H4 (cell line): ENCODE measurements at places on chromosomes 13 and 19. TPM values are rescaled to one million over a fixed set of nuclear protein-coding genes. Genes with fewer than 3 reads are reported as not detected.

- no peak for DNase-seq
These were observed 87.1 kb downstream of the ZNF486 start for GRCh38 chr19:20254121-20254520.

The FBXO17 gene
- total RNA-seq, result 35.6 and 46.6 TPM in 2 replicates

GRCh38 chr13:75801388-75801945, 165.3 kb downstream of the LMO7 start:
- no peak for DNase-seq

The HAUS8 gene
- total RNA-seq, result 10.6 and 22.8 TPM in 2 replicates

The ZNF549 gene
- total RNA-seq, result 3.0 and 5.5 TPM in 2 replicates

DNA sequence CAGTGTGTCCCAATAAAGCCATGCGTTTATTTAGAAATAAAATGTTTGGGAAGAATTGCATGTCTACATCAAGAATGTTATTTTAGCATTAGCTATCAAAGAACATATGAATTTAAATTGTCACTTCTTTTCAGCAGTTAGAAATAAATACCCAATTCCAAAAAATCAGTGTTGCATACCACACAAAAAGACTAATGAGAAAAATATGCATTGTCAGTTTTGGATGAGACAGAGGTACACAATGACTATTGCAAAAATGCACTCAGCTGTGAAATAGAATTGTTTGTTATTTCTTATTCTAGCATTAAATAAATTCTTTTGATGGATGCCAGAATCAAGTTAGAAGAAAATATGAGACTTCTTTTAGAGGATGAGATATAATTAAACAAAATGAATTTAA, 833.9 kb downstream of the SLITRK1 start:
- no peak for DNase-seq

DNA sequence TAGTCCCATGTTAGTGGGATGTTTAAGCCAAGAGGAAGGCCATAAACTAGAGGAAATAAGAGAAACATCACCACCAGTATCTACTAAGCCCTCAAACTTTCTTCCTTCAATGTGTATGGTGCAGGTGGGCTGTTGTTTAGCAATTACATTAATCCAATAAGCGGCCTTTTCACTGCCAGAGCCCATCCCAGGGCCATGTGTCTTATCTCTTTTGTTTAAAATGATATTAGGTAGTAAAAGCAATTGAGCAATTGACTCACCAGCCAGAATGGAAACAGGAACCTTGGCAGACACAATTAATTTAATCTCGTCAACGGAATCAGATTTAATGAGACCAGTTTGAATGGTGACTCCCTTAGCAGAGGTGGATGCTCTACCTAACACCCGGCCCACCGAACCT, 1503.5 kb downstream of the UQCRFS1 start:
- DNase-seq, result no peak

DNA sequence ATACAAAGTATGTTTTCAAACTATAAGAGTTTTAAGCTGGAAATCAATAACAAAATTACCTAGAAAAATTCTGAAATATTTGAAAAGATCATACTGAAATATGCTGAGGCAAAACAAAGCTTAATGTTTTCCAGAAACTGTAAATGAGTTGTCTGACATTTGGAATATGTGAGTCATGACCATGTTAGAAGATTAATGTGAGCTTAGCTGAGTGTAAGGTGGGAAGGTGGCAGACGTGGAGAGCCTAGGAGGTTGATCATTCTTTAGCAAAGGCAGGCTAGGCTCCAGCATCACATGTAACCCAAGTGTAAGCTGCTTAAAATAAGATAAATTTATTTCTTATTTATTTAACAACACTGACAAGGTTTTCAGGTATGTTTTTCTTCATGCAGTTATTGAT, 2086.1 kb upstream of the PCDH20 start:
- DNase-seq, result no peak

The NFIX gene
- total RNA-seq, result 9.6 and 13.8 TPM in 2 replicates

GRCh38 chr13:63942372-63942771, 2526.7 kb upstream of the PCDH20 start:
- DNase-seq, result no peak

GRCh38 chr13:110882972-110883371, 31.9 kb downstream of the ANKRD10 start:
- DNase-seq, result no peak

- no peak for DNase-seq
These were observed 54.3 kb downstream of the MAP4K1 start for GRCh38 chr19:38563475-38563874.

DNA sequence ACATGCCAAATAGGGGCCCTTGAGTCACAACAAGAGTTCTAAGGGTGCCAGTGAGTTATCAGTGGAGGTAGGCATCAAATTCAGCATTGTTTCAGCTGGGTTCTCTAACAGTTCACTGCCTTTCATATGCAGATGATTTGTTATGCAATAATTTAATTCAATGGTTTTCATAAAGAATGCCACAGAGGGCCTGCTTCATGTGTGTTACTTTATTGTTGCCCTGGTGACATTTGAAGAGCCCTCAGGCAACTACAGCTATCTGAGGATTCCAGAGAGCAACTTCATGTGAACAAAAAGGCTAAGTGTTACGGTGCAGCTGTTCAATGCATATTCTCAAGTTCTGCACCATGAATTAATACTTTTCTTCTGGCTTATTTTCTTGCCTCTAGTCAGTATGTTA, 43.1 kb upstream of the STARD13 start:
- no peak for DNase-seq

DNA sequence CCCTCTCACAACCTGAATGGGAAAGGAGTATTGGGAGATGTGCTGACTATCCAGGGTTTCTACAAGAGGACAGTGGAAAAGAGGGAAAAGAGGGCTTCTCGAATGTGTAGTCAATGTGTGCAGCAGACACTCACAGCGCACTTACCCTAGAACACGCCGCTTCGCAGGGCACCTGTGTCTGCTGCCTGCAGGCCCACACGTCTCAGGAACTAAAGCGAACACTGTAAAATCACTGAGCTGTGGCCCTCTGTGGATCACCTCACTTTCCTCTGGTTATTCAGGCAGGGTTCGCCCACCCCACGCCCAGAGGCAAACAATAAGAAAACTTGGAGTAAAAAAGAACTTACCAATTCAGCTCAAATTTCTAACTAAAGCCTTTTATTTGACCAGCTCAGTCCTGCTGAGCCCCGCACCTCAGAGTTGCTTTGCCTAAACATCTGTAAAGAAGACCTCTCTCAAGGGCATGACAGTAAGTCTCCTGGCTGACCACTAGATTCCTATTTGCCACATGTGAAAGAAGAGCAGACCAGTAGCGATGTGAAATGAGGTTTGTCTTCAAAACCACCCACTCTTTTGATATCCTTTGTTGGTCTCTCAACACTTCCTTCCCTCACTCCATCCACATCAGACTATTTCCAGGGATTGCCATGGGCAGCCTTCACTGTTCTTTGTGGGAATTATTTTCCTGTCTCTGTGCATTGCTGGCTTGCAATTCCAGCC, 19.3 kb upstream of the DOCK9 start:
- no peak for DNase-seq
